Ascending aorta (tissue), 2 donors: ENCODE measurements at places on chromosomes 2 and 18. TPM values are rescaled to one million over a fixed set of nuclear protein-coding genes. Genes with fewer than 3 reads are reported as not detected.

The DSG1 gene
- total RNA-seq, result not detected

The NT5DC4 gene
- total RNA-seq, result not detected

DNA sequence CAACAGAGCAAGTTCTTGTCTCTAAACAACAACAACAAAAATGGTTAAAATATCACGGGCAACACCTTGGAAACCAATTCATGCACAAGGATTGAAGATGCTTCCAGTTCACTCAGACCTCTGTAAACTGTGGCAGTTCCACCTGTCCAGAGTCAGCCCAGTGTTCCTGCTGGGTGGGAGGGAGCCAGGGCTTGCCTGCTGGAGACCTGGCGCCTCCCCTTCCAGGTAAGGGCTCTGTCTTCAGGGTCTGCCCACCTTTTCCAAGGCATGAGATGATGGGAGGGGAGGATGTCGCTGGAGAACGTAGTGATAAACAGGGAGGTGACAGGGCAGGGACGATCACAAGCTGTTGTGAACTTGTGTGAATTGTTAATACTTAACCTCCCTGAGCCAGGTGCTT, 9.8 kb upstream of the GPC1 start:
- peak; percentile 34 for DNase-seq

DNA sequence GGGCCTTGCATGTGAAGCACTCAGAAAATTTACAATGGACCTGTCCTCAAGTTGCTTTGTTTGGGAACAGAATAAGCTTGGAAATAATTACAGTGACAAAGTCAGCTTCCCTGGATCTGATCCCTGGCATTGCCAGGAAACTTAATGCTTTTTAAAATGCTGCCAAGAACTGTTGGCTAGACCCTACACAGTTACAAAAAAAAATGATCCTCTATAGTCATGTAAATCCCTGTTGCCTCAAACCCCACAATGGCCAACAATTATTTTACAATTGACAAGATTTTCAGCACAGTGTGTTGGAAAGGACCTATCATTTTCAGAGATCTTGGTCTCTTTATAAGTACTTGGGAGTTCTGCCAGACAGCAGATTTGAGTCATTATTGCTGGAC, 470.4 kb upstream of the ACVR2A start:
- DNase-seq, result no peak

The CYP26B1 gene
- total RNA-seq, result 18.6 TPM

DNA sequence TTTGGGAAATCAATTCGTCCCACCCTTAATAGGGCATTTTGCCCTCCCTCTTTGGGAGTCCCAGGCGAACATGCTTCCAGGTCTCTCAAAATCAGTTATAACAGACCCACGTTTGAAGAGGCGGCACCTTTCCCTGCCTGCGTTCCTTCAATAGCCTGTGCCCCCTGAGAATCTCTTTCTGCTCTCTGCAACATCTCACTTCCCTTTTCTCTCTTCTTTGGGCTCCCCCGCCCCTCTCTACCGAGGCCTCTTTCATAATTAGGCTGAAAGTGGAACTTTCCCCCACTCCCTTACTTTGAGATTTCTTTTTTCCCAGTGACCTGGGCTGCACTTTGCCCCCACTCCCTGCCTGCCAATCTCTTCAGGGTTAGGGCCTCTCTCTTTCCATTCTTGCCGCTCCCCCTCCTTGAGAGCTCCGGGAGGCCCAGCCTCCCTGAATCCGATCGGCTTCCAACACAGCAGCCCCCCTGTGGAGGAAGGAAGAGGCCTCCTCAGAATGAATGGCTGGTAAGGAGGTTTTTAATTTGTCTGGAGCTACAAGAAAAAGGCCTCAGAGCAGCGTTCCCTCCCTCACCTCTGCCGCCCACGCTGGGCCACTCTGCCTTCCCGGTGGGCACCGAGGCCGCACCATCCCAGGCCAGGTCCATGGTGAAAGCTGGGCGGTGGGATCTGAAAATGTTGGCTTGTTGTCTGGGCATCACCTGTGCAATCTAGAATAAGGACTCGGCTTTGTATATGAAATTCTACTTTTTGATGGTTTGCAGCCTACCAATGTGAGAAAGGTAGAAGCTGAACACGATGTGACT, 162.6 kb upstream of the SIX3 start:
- no peak for DNase-seq

DNA sequence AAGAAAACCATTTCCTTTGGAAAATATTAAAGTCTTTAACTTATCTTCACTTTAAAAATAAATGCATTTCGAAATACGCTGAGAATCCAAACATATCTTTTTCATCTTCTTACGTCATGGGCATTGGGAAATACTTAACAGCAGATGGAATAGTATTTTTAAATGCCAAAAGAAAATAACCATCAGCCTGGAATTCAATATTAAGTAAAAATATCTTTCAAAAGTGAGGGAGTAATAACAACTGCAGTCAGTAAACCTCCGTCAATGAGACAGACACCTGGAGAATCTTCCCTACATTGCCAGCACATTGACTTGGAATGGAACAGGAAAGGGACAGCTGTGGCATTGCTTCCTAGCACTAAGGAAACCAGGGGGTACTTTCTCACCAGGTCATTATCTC, 290.4 kb upstream of the TNP1 start:
- no peak for DNase-seq

The CSRNP3 gene
- total RNA-seq, result 2.8 TPM
